Mucosa of gallbladder (tissue), 1 donor: ENCODE measurements at places on chromosomes 12 and 14.
A peak's percentile ranks its signal among the peaks of the same experiment; 100 is the strongest.

- no peak for DNase-seq
These were observed 75.9 kb downstream of the CCDC92 start for GRCh38 chr12:123896767-123897166.

DNA sequence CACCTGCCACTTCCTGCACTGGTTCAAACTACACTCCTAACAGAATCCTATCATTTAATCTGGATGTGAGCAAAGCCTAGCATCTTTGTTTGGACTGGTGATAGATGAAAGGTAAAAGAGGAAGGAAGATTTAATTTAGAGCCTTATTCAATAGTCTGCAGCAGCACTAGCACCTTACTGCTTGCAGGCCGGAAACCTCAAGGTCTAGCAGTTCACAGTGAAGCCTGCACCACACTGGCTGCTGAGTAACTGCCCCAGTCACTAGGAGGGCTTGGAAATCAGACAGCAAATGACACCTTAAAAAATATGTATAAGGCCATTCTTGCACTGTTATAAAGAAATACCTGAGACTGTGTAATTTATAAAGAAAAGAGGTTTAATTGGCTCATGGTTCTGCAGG is 358.0 kb downstream of the DAD1 start:
- no peak for DNase-seq

- DNase-seq, result no peak
These were observed 5.1 kb upstream of the NUMB start for GRCh38 chr14:73463411-73463810.

- no peak for DNase-seq
These were observed 42.1 kb upstream of the GPR132 start for GRCh38 chr14:105107351-105107750.

GRCh38 chr14:91896419-91896818 is 29.1 kb upstream of the TC2N start:
- DNase-seq, result no peak

GRCh38 chr14:73721101-73721821 is 7.1 kb upstream of the PNMA1 start:
- DNase-seq, result no peak

DNA sequence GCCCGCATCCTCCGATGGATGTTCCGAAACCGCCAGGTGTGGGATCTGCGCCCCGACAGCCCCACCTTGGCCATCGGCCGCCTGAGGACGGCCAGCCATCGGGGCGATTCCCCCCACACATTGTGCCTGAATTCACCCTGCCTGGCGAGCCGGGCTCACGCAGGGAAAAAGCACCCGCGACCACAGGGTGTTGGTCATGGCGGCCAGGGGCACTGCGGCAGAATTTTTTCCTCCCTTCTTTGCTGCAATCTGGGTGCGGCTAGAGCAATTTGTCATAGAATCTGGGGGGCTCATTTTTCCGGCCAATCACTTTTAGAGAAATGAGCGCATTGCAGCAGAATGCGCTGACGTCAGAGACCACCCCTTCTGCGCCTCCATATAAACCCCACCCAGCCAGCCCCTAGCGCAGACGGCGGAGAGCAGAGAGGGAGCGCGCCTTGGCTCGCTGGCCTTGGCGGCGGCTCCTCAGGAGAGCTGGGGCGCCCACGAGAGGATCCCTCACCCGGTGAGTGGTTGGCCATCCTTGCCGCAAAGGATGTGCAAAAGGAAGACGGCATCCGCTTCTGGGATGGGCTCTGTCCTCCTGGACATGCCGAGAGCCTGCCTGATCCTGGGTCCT is at the start of gene MEG3:
MEG3 (plus strand) TSS at position 406 of the 619 bp plus-strand sequence.
- peak; percentile 35 for DNase-seq

DNA sequence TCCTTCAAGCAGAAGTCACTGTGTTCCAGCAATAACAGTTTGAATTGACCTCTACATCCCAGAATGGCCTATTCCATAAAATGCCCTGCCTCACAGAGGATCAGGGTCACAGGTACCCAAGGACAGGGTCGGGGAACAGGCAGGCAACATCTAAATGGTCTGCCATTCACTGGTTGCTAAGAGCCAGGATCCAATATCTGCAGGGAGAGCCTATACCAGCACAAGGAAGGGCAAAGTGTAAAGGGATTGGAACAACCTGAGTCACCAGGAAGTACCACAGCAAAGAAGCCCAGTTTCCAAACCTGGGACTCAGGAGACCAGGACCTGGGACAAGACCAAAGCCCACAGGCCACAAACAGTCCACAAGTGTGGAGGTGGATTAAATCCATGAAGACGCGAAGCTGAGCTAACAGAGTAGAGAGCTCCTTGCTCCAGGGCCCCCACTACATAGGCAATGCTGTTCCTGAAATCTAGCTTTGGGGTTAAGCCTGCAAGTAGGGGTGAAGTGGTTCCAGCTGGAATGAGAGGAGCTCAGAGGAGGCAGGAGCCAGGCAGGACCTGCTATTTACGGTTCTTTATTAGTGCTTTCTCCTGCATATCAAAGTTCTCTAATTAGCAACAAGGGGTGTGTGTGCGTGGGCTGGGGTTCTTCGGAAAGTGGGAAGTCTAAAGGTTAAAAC is 274.3 kb downstream of the BCL11B start:
- DNase-seq, result no peak
